ENCODE measurements at places on chromosomes 12 and 14.

GRCh38 chr14:68486033-68486732, 306.7 kb downstream of the ZFP36L1 start:
- no peak for DNase-seq

DNA sequence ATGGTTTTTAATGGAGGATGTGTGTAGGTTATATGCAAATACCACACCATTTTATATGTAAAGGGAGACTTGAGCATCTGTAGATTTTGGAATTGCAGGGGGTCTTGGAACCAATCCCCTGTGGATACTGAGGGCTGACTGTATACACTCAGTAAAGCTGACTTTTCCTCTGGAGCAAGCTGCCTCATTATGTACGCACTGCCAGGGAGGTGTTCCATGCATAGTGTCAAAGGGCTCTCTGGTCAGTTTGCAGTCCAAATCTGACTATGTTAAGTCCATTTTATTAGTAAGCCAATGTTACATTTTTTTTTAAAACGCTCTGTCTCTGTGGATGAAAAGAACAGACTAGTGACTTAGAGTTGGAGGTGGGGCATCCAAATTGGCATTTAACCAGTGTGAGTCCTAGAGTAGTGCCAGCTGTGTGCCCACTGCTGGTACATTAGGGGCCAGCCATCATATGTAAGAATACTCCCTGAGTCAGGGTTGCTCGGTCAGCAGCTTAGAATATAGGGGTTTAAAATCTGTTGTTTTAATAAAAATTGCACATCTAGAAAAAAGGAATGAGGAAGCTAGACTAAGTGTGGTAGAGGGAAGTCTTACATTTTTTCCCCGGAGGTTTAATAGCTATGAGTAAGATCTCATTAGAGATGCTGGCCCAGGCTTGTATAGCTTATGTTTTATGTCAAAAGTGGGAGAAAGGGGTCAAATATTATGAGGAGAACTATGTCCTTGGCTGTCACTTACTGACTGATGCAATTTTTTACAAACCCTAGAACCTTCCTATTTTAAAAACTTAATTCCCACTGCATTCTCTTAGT, 87.0 kb downstream of the TESC start:
- DNase-seq = no peak

DNA sequence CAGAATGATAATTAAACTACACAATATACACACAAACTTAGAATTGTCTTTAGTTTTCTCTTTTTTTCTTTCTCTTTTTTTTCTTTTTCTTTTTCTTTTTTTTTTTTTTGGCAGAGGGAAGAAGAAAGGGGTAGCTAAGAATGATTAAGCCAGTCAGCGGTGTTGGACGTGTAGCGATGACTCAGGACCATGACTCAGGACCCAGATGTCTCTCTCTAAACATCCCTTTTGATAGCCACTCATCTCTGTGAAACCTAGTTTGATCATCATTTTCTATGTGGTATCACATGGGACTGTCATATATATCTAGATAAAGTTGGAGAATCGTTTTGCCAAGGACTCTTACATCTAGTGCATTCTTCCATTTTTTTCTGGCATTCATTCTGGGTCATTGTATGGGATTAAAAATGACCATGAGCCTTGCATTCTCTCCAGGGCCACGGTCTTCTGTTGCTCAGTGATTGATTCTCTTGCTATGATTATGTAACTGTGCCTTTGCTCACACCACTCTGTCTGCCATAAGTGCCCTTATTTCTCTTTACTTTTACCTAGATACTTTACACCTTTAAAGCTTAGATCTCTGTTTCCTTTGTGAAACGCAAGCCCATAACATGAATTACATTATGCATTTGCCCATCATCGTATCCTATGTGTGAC, 26.6 kb upstream of the NRXN3 start:
- DNase-seq = no peak

DNA sequence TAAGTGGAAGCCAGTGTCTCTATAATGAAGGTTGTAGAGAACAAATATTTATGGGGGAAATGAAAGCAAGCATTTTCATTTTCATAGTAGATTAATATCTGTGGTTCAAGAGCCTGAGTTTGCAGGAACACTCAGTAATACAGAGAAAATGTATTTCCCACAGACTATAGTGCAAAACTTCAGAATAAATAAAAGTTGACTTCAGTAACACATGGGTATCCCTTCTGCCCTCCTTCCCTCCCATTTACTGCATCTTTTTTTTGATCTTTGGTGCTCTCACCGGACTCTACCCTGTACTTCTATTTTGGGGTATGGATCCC, 75.3 kb upstream of the AMN1 start:
- DNase-seq = no peak

DNA sequence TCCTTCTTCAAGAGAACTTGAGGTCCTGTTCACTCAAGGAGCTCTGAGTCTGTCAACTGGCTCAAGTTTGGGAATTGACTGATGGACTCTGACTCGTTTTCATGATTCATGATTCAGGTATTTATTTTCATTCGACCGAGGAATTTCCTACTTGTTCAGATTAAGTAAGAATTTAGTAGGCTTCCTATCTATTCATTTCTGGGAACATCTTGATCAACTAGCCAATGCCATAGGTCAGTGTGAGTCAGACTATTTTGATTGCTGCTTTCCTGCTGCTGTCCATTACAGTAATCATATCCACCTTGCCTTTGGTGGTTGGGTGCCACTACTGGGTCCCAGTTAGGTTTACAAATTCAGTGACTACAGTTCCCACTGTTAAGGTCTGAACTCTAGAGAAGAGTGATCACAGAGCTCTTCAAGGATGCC, 6.1 kb downstream of the FAM186A start:
- no peak for DNase-seq

DNA sequence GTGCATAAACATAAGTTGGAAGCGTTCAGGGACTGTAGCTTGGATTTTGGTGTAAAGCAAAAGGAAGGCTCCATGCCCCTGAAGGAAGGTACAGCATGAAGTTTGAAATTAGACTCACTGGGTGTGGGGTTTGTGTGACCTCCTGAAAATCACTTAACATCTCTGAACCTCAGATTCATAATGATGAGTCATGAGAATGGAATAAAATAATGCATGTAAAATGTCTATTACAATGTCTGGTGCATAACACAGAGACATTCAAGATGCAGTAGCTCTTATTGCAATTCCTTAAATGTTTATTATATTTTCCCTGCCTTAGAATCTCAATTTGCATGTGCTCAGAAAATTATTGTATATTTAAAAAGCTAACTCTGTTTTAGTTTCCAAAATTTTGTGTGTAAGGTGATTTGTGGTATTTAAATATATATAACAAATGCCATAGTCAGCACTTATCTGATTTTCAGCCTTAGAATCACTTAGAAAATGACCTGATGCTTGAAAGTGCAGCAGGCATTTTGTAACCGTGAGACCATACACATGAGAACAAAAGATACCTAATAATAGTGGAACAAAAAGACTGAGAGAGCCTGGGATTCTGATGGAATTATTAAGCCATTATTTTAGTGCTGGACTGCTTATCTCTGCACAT, 66.3 kb downstream of the E2F7 start:
- DNase-seq = no peak

DNA sequence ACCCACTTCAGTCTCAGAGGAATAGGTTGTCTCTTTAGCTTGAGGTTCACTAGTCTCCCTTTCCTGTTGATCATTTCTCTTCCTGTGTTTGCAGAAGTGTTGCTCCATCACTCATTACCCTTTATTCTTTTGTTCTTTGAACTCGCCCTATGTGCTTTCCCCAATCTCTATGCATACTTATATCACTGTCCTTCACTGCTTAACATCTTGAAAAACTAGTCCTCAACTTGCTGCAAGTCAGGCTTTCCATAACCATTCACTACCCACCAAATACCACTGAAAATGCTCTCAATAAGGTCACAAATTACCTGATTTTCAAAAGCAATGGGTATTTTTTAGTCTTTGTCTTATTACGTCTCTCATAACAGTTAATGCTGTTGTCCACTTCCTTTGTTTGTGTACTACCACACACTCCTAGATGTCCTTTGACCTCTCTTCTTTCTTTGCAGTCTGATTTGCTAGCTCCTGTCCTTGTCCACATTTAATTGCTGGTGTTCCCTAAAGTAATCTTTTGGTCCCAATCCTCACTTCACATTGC, 80.8 kb downstream of the RIC8B start:
- DNase-seq = no peak

DNA sequence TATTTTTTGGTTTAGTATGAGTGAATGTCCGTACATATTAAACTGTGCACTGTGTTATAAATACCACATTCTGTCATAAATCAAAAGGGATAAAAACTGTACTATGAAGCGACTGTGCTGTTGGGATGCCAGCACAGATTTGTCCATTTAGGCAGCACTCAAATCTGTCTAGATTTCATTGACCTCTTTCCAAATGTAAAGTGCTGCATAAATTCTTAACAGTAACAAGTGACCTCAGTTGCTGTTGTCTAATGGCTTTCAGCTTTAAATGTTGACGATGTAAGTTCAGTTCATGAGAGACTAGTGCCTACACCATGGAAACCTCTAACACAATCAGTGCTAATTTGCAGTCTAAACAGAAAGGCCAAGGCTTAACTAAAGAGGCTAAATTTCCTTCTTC, 531.4 kb upstream of the LMO3 start:
- no peak for DNase-seq

- DNase-seq = no peak
These were observed 42.8 kb downstream of the NKX2-1 start for GRCh38 chr14:36477266-36477665.

GRCh38 chr12:115910057-115910456, 367.4 kb downstream of the MED13L start:
- no peak for DNase-seq

DNA sequence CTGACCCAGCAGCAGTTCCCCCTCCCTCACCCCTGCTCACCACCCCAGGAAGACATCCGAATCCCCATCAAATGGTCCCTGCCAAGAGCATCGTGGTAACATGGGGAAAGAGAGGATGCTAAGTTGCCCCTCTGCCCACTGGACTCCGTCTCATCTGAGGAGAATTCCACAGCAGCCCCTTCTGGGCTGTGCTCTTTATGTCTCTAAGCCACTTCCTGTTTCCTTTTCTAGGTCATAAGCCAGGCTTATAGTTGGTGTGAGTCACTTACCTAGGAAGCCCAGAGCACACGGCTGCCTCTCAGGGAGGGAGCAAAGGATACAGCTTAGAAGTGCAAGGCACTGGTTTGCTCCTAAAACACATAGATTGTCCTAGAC, 76.0 kb downstream of the VCPKMT start:
- no peak for DNase-seq

DNA sequence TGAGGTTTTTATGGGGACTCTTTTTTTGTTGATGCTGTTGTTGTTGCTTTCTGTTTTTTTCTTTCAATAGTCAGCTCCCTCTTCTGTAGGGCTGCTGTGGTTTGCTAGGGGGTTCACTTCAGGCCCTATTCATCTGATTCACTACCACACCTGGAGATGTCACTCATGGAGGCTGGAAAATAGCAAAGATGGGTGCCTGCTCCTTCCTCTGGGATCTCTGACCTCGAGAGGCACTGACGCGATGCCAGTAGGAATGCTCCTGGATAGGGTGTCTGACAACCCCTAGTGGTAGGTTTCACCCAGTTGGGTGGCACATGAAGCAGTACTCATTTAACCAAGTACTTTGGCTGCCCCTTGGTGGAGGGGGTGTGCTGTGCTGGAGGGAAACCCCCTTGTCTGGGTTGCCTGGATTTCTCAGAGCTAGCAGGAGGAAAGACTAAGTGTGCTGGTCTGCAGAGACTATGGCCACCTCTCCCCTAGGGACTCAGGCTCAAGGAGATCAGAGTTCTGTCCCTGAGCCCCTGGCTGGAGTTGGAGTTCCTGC, 745.5 kb downstream of the TMTC2 start:
- DNase-seq = no peak

GRCh38 chr12:90120627-90121026, 412.0 kb upstream of the ATP2B1 start:
- no peak for DNase-seq

Data from activated CD4-positive, CD25-positive, alpha-beta regulatory T cell treated with anti-CD3 and anti-CD28 coated beads, Interleukin-2, amount 50 U/mL, for 72 hours (primary cell).